ENCODE measurements at places on chromosomes 2 and 18.
A peak's percentile ranks its signal among the peaks of the same experiment; 100 is the strongest.

DNA sequence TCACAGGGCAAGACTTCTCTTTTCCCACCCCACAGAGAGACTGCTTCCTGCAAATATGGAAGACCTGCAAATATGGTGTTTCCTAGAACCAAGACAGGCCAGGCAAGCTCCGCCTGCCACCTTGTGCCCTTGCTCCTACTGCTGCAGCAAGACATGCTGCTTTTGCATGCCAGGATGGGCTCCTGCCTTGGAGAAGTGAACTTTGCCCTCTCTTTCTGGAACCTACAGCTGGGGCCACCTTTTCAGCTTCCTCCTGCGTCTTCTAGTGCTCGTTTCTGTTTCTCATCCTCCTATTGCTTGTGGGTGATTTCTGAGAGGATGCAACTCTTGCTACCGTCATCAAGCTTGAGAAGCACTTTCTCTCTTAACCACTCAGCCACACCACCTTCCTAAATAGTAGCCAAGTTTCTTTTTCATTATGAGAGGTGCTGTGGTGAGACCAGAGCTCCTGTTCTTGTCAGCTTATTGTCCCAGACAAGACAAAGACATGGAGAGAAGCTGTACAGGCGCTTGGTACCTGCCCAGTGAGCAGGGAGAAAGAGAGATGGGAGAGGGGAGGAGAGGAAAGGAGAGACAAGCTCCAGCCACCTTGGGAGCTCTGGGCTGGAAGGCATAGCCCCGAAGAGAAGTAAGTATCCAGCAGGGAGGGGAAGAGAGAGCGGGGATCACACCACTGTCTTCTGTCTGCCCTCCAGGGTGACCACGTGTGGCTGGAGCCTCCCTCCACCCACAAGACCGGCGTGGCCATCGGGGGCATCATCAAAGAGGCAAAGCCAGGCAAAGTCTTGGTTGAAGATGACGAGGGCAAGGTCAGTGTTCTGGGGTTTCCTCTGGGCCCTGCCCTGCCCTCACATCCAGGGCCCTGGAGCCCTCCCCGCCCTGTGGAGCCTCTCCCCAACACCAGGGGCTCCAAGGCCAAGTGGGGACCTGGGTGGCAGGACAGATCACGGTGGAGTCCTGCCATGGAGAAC lies 28.3 kb downstream of the MYO7B start:
- peak; percentile 53 for DNase-seq

GRCh38 chr2:49286726-49287125 lies 132.4 kb upstream of the FSHR start:
- DNase-seq: no peak

GRCh38 chr2:212032032-212032431 lies 506.6 kb downstream of the ERBB4 start:
- no peak for DNase-seq

GRCh38 chr2:202056611-202057010 lies 16.4 kb upstream of the KIAA2012 start:
- no peak for DNase-seq

DNA sequence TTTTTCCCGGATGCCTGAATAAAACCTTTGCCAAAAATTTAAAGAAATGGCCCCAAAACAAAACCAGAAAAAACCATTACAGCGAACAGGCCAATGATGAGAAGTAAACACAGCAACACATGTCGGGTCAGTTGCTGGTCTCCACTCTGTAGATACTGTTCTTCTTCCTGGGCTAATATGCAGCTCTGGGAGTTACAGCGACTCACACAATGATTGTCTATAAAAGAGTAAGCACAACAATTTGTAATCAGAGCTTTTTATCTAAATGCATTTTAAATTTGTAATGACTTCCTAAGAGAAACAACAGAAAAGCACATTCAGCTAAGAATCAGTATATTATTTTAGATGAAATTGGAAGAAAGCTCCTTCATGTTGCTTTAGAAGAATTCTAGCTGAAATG lies 40.3 kb downstream of the GPR155 start:
- no peak for DNase-seq

DNA sequence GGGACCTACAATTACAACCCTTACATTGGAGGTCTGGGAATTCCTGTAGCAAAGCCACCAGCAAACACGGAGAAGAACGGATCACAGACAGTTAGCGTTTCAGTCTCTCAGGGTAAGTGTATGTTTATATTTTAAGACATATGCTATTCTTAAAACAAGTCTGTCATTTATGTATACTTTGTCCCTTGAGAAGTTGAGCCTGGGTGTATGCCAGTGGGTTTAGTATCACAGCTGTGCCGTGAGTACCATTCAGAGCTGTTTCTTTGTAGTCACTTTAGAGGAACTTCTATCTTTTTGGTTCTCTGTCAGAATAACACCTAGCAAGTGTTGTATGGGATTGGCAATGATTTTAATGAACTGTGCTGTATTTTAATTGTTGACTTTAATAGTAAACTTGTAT lies 125.6 kb downstream of the BIRC6 start:
- DNase-seq: no peak

GRCh38 chr2:72118386-72118785 lies 29.3 kb downstream of the CYP26B1 start:
- peak; percentile 7 for DNase-seq

Data from colonic mucosa (tissue), 4 donors.